Activated naive CD4-positive, alpha-beta T cell treated with Interleukin-2 at 50 U/mL for 16 hours (primary cell): ENCODE measurements at places on chromosomes 11 and 22.
A peak's percentile ranks its signal among the peaks of the same experiment; 100 is the strongest.

- no peak for DNase-seq
These were observed 318.9 kb downstream of the NTM start for GRCh38 chr11:131689049-131689925.

GRCh38 chr11:128341280-128342248 is 245.8 kb downstream of the ETS1 start:
- DNase-seq: peak; percentile 48

GRCh38 chr11:17840101-17840548 is 105.5 kb downstream of the KCNC1 start:
- DNase-seq: no peak

GRCh38 chr22:17401728-17402127 is 32.5 kb downstream of the CECR2 start:
- DNase-seq: no peak
